ENCODE measurements at places on chromosomes 12 and 14.

DNA sequence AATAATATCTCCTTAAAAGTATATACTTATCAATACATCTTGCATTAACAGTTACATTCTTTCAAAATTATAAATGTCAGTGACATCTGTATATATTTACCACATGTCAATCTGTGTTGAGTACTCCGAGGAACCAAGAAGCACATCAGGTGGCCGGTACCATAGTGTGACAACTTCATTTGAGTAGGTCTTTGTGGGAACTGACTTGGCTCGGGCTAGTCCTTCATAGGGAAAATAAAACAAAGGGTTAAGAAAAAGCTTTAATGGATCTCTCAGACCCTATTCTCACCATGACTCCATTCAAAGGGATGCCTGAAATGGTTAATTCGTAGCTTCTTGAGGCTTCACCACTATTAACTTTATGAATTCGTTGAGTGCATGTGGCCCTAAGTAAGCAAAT, 94.9 kb downstream of the ELK3 start:
- DNase-seq, result no peak

DNA sequence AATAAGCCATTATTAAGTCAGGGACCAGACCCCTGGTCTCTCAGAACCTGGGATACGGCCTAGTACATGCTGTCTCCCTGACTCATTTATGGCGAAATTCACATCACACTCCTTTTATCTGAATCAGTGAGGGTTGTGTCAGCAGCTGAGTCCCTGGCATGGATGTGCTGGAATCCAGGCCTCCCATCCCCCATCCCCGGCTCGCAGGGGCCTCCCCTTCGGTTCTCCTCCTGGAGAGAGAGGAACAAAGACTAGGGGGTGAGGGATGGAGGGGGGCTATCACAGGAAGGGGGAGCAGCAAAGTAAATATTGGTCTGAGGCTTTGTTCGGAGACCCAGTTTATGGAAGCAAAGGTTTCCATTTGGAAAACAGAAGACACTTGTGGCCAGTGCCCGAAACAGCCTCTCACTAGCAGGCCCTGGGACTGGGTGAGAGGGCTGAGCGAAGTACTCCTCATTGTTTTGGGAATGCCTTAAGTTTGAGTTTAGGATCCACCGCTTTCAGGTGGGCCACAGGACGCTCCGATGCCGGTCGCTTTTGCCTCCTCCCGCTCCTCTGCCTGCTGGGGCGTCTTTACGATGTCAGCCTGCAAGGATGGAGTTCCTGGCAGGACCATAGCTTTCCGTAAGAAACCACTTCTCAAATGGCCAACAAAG, 145.0 kb downstream of the PRKCH start:
- peak; percentile 98 for DNase-seq

DNA sequence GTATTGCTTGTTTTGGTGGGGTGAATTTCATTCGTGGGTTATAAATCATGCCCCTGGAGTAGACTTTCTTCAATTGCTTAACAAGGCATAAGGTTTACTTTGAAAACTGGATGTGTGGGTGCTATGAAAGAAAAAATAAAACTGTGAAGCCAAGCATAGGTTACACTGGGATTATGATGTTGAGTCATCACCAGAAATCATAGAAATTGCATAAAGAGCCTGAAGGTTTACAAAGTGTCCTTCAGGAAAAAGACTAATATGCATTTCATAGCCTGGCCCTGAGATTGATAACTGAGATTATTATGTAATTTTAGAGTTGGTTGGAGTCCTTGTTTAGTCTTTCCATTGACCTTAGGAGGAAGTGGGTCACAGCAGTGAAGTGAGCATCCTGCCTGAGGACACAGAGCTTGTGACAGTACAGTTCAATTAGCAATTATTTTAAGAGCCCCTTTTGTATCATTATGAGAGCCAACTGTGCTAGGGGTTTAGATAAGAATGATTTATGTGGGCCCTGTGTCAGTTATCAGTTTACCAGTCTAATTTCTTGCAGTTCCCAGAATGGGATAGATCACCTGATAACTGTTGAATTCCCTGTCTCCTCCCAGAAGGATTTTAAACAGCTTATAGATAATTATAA, 13.6 kb downstream of the LRRK2 start:
- no peak for DNase-seq

- peak; percentile 24 for DNase-seq
Observed at GRCh38 chr12:124286414-124286813, 8.5 kb upstream of the RFLNA start.

DNA sequence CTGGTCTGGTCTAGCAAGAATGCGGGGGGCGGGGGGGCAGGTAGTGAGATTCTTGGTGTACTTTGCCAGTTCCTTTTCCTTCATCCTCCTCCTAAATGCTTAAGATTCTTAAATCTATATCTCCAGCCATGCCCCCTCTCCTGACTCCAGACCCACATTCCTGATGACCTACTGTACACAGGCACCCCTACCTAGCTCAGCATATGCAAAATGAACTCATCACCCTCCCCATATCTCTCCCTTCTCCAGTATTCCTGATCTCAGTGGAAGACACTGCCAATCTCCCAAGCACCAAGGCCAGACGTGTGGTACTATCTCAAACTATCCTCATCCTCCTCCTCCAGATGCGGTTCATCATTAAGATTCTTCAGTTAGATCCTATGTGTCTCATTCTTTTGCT, 215.8 kb downstream of the SPTSSA start:
- no peak for DNase-seq

DNA sequence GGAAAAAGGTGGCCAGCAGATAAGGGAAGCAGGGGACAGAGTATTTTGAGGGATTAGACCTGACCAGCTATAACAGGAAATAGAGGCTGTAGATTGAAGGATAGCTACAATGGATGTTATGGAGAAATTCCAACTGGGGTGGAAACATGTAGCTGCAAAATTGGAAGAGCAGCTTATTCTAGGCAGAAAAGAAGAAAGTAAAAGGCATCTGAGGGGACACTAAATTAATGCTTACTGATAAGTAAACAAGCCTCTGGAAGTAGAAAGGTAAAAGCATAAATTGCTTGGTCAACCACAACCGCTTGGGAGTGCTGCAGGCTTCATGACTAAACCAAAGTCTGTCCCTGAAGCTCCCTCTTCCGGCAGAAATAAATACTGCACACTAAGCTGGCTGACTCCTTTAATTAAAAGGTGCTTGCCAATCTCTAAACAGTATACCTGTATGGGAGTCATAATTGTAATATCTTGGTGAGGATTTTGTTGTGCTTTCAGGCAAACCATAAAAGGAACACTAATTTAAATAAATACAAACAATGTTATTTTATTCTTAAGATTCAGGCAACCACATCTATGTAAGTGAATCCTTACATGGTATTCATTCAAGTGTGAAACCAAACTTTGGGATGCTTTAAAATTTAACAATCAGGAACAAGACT, 7.7 kb downstream of the UBC start:
- peak; percentile 85 for DNase-seq

- DNase-seq, result no peak
Observed at GRCh38 chr12:115364921-115365320, 680.9 kb upstream of the TBX3 start.
